ENCODE measurements at places on chromosomes 2 and 18.

DNA sequence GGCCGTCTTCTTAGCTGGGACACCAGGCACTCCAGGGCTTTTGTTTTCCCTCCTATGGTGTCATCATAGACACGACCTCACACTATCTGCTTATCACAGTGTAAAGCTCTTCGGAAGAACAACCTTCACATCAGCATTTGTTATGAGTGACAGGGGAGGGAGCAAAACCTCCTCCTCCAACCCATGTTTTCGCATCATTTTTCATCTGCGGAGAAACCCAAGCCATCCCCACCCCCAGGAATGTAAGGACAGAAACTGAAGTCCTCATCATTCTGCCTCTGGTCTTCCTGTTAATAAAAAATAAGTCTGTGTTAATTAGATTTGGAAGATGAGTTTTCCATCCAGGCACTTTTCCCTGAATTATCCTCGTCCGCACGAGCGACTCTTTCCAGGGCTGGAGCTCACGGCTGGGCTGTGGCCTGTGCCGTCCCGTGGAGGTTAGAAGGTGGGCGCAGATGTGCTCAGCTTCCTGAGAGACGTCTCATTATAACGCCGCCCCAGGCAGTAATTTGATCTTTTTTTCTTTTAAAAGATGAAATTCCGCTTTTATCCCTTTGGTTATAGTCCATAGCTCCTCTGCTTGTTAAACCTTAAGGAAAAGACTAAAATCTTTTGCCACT is 101.6 kb upstream of the TMEM18 start:
- no peak for DNase-seq

GRCh38 chr2:230134496-230135129 is 65.9 kb upstream of the SLC16A14 start:
- DNase-seq: no peak

GRCh38 chr2:121872651-121873050 is 117.2 kb downstream of the TSN start:
- no peak for DNase-seq

GRCh38 chr2:111618978-111619902 is 264.8 kb downstream of the ANAPC1 start:
- no peak for DNase-seq

GRCh38 chr2:147017951-147018645 is 826.7 kb upstream of the ACVR2A start:
- DNase-seq: no peak

- no peak for DNase-seq
These were observed 594.6 kb downstream of the ADCYAP1 start for GRCh38 chr18:1499265-1499664.

DNA sequence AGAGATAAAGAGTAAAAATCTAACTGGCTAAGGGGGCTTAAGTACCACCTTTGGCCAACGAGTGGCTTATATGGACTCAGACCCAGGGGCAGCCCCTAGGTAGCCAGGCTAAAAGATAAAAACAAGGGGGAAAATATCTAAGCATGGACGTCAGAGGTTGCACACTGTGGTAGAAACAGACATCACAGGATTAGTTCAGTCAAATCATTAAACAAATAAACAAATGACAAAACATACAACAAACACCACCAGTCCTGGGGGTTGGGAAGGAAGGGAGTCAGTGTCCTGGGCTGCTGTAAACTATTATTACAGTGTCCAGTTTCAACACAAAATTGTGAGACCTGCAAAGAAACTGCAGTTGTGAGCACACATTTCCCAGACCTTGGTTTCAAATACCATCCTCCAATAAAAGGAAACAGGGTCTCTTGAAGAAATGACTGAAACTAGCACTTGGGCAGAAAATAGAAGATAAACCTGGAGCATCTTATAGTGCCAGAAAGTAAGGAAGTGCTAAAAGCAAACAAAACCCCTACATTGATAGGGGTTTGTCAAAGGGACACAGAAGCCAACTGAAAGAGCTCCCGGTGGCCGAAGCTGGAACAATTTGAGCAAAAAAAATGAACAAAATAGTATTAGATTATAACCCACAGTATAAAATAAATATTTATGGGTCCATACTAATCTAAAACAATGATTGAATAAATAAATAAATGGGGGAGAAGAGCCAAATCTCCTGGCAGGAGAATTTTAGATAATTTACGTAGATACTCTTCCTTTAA is 154.8 kb upstream of the KLF7 start:
- no peak for DNase-seq

- no peak for DNase-seq
These were observed 15.2 kb upstream of the SLC8A1 start for GRCh38 chr2:40466935-40467572.

DNA sequence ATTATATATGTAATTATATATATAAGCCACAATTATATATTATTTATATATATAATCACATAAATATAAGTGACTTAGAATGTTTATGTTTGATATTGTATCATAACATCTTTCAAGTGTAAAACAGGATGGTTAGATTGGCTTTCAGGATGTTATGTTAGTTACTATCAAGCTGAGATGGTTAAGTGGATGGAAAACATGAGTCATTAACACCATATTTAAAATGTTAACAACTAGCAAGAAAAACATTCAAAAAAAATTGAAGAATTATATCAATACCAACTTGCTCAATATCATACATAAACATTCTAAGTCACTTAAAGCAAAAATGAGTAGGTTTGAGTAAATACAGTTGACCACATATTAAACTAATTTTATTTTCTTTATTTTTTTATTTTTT is 21.8 kb upstream of the RAB27B start:
- peak; percentile 14 for DNase-seq

DNA sequence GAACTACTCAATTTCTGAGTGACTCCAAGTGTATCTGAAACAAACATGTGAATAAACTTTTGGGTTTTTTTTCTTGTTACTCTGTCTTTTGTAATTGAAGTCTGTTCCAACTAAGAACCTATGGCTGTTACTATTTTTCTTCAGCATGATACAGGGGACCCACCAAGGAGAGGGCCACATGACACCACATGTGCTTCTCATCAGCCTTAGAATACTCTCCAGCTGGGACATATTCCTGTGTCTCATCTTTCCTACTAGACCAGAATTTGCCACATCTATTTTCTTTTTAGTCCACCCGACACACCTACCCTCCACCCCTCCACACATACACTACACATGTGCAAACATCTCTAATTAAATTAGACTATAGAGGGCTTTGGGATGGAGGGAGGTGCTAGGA is 191.7 kb upstream of the NDUFV2 start:
- no peak for DNase-seq

GRCh38 chr2:80852079-80852807 is 547.7 kb upstream of the LRRTM1 start:
- DNase-seq: no peak

DNA sequence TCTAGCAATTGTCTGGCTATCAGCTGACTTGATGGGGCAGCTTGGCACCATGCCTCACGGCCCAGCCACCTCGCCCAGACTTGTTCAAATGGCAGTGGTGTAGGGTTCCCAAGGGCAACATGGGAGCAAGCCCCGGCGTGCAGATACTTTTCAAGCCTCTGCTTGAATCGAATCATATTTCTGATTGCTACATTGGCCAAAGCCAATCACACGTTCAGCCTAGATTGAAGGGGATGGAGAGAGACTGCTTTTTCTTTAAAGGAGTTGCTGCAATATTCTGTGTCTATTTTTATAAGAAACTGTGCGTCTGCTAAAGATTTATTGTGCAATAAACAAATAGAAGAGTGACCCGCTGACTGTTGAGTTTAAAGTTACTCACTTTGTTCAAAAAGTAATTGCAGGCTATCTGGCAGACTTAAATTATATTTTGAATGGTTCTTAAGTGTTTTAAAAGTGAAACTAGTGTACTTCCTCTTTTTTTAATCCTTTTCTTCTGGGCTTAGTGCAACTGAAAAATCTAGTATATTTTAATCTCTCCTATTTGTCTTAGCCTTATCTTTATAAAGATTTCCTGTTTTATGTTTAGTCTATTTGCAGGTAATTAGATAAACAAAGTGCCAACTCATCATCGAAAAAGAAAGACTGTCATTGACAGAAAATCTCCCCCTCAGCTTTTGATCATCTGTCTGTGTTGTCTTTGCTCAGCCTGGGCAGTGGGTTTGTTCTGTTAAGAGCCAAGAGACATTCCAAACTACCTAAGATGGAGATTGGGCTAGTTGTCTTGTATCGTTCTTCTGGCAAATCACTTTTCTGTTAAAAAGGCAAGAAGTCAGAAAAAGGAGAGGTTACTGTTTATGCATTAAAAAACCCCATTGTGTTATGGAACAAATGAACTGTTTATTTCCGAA is 156.1 kb downstream of the TPGS2 start:
- DNase-seq: no peak

GRCh38 chr18:5984245-5984644 is 88.9 kb upstream of the TMEM200C start:
- no peak for DNase-seq

- DNase-seq: peak; percentile 3
These were observed 35.3 kb downstream of the RAB31 start for GRCh38 chr18:9743200-9744016.

DNA sequence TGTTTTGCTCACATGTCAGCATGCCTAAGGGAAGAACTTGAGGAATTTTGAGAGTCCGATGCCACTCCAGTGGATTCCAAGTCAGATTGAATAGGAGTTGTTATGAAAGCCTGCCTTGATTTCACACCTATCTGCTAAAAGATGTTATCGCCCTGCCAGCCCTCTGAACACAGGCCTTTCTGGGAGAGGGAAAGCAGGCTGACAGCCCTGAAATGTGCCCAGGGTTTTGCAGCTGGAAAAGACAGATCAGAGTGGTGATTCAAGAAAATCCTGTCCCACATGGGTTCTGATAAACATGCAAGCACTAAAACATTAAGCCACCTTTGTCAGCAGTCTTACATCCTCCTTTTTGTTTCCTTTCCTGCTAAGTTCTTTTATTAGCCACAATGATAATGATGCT is 1752.9 kb upstream of the CELF4 start:
- no peak for DNase-seq

GRCh38 chr2:20370191-20370590 is 19.5 kb upstream of the PUM2 start:
- DNase-seq: no peak

DNA sequence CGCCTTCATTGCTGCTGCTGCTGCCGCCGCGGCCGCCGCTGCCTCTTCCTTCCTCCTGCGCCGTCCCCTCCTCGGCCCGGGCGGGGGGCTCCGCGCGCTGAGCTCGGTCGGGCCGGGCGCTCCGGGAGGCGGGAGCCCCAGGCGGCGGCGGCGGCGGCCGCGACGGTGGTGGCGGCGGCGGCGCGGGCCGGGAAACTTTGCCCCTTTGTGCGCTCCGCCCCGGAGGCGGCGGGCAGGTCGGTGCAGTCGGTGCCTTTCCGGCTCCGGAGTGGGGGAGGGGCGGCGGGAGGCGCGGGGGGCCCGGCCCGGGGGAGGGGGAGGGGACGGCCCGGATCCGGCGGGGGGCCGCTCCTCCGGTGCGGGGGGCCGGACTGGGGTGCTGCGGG is 205 bp downstream of the TET3 start:
- peak; percentile 53 for DNase-seq

- DNase-seq: no peak
These were observed 144.4 kb upstream of the REV1 start for GRCh38 chr2:99634234-99634633.

DNA sequence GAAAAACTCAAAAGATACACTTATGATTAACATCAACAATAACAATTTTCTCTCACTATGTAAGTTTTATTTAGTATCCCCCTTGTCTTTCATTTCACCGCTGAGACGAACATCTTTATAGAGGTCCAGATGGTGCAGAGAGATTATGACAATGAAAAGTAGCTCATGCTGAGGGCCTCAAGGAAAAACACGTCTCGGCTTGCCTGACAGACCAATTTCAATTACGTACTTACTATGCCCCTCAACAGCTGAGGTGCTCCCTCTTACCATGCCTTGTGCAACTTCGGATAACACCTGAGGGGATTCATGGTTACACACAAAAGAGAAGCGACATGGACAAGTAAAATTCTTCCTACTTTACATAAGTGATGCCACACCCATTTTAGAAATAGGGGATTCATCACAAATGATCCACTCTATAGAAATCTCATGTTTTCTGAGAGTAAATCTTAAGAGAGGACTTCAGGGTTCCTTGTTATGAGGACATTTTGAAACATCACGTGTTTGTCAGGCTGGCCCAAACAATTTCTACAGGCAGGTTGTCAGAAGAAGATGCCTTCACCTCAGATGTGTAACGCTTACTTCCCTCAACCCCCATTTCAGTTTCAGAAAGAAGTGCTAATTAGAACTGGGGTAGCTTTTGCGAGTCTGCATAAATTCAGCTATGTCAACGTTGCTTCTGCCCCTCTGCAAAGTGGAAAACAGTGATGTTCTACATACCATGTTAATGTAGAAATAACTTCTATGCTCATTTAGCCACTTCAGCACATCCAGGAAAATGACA is 191.4 kb downstream of the NRXN1 start:
- no peak for DNase-seq

- DNase-seq: peak; percentile 10
These were observed 15.3 kb upstream of the UGT1A9 start for GRCh38 chr2:233656443-233656842.

- no peak for DNase-seq
These were observed 63.9 kb downstream of the SPRED2 start for GRCh38 chr2:65368468-65368867.

- DNase-seq: no peak
These were observed 77.2 kb downstream of the LTBP1 start for GRCh38 chr2:33023728-33024500.

- DNase-seq: no peak
These were observed 184.5 kb upstream of the CWC22 start for GRCh38 chr2:180191432-180192124.

GRCh38 chr2:7634409-7634808 is 717.2 kb downstream of the RNF144A start:
- no peak for DNase-seq

DNA sequence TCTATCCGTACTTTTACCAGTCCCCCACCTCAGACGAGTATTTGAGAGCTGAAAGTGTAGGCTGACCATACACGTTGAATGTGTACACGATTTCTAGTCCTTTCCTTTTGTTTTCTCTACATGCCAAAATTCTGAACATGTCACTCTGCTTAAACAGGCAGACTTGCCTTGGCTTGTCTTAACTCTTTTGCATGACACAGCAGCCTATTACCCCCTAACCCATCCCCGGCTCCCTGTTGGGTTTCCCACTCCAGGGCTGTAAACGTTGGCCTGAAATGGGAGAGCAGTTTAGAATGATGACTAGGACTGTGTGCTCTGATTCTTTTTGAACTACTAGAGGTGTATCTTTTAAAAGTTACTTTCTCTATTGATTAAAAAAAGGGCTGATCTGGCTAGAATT is 19.1 kb downstream of the MTCL1 start:
- DNase-seq: no peak

- DNase-seq: peak; percentile 24
These were observed 57.5 kb downstream of the ZRANB3 start for GRCh38 chr2:135473567-135473966.

GRCh38 chr18:76475450-76476194 is 19.4 kb downstream of the ZNF516 start:
- DNase-seq: no peak

- no peak for DNase-seq
These were observed 236.8 kb downstream of the DYSF start for GRCh38 chr2:71689968-71690834.

GRCh38 chr2:221529943-221530652 is 42.0 kb downstream of the EPHA4 start:
- DNase-seq: no peak

- no peak for DNase-seq
These were observed 56.7 kb downstream of the CYP26B1 start for GRCh38 chr2:72090781-72091482.
